Hematopoietic multipotent progenitor cell treated with erythropoietin and hydrocortisone succinate and interleukin-3 and kit ligand, for 8 days (in vitro differentiated cells): ENCODE measurements at places on chromosomes 1 and 21.

GRCh38 chr1:59116920-59117542 is 179.9 kb upstream of the FGGY start:
- DNase-seq, result no peak

DNA sequence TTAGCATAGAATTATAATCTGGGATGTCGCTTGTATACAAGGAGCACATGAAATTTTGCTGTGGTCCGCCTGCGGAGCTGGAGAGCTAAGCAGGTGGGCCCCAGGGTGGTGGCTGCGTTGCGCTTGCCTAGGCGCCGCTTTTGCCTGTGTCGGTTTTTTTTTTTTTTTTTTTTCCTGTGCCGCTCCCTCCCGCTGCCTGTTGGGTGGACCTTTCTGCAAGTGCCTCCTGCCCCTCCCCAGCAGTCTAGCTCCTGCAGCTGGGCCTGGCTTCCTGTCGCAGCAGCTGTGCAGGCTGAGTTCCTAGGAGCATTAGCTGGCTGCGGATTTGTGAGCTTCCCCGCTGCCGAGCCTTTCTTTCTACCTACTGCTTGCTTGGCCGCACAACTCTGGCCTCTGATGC is 20.6 kb downstream of the PYHIN1 start:
- no peak for DNase-seq

- no peak for DNase-seq
Observed at GRCh38 chr1:163035446-163036249, 33.5 kb upstream of the RGS4 start.

- no peak for DNase-seq
Observed at GRCh38 chr21:26844258-26845065, 747 bp downstream of the ADAMTS1 start.

DNA sequence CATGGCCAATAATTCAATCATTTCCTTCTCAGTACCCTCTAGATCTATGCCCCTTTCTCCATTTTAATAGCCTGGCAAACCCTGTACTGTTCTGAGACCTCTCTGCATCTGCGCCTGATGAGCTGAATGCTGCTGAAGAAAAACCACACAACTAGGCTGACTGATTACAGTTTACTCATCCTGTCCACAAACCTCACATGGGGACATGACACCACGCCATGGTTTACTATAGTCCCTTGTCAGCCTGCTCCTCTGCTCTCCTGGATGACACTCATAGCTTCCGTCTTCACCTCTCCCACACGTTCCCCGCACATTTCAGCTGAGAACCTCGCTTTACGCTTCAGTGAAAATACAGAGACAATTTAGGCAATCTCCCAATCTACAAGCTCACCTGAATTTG is 59.7 kb downstream of the DESI2 start:
- DNase-seq, result no peak

- DNase-seq, result no peak
Observed at GRCh38 chr1:84803604-84804003, 89.4 kb downstream of the LPAR3 start.

- no peak for DNase-seq
Observed at GRCh38 chr1:31787261-31787660, 23.1 kb upstream of the ADGRB2 start.

- no peak for DNase-seq
Observed at GRCh38 chr1:5728663-5729355, 263.4 kb downstream of the NPHP4 start.

- peak; percentile 27 for DNase-seq
Observed at GRCh38 chr1:94926126-94926914, 590 bp downstream of the CNN3 start.

GRCh38 chr1:42753070-42753469 is 13.0 kb upstream of the CLDN19 start:
- DNase-seq, result no peak

DNA sequence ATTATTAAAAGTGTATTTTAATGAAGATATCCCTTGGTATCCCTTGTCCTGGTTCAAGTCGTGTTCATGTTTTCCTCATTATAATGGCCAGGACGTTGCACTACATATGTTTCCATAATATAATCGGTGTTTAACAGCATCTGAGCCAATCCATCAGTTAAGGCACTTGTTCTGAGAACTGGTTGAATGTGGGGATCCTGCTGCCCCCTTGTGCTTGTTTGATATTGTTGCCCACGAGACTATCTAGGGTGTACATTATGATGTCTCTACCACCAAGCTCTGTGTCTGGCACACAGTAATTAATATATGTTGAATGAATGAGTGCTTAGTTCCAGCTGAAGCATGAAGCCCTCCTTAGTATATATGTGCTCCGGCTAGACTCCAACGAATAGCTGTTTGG is 193.0 kb downstream of the CACNA1E start:
- DNase-seq, result peak; percentile 47

DNA sequence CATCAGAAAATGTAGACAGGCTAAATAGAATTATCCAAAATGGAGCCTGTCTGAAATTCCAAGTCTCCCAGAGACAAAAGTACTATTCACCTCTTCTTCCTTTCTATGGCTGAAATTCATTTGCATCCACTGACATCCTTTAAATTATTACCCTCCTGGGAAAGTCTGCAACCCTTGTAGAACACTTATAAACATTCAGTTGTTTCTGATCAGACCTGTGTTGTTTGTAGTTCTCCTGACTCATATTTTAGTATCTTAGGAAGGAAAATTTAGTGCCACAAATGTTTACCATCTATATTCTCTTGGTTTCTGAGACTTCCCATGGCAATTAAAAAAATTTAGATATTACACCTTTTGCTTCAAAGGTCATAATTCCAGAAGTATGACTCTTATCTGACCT is 69.6 kb upstream of the C1orf105 start:
- DNase-seq, result no peak

DNA sequence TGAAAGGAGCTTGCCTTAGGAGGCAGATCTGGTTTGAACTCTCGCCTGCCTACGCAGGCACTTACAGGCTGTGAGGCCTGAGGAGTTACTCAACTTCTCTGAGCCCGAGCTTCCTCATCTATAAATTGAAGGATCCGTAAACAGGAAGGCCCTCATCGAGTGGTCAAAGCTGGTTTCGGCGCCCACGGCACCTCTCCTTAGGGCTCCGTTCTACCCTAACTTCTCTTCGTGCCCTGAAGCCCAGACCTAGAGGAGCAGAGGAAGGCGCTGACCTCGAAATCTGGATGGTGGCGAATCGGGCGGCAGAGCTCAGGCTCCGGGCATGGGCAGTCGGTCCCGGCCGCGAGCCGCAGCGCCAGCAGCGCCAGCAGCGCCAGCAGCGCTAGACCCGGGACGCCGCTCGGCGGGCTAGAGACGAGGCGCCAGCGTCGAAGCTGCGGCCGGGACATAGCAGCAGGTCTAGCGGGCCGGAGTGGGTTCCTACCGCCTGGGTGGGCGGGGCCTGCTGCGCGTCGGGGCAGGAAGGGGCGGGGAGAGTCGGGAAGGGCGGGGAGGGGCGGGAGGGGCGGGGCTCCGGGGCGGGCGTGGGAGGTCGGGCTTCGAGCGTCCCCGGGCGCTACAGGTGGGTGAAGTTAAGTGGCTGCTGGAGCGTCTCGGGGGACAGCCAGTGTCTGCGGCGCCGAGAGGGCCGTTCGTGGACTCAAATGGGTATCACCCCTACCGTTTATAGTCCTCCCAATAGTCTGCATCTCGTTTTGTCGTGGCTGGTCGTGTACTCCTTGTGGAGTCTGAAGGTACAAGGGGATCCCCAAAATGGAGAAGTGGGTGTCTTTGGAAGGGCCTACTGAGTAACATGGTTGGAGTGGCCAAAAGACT is at the start of gene CTBS:
Gene CTBS, minus strand, starts transcription at position 474 of the 876 bp plus-strand sequence. Its CDS starts 25 bp downstream, at position 449.
- peak; percentile 82 for DNase-seq

GRCh38 chr1:165845992-165846748 is 18.8 kb downstream of the UCK2 start:
- peak; percentile 60 for DNase-seq

DNA sequence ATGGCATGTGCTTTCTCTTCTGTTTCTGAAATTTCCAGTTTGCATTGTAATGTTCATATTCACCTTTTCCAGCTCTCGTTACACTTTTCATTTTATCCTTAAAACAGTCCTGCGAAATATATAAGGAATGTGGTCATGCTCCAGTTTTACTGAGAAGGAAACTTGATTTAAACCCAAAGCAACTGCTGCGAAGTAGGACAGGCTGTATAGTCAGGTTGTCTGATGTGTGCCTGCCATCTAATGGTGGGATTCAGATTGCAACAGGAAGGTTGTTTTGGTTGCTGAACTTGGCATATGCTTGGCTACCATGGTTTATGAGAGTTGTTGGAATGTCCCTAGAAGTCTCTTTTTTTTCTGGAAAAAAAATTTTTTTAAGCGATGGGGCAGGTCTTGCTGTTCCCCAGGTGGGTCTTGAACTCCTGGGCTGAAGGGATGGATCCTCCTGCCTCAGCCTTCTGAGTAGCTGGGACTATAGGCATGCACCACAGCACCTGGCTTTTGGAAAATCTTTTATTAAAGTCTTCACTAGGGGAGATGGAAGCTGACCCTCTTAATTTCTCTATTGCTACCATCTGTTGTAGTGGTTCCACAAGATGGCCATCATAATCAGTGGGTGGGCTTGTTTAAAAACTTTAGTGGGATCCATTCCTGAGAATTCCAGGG is 86.9 kb downstream of the UCK2 start:
- DNase-seq, result peak; percentile 82

GRCh38 chr1:181001091-181001780 is 21.4 kb downstream of the STX6 start:
- DNase-seq, result no peak

DNA sequence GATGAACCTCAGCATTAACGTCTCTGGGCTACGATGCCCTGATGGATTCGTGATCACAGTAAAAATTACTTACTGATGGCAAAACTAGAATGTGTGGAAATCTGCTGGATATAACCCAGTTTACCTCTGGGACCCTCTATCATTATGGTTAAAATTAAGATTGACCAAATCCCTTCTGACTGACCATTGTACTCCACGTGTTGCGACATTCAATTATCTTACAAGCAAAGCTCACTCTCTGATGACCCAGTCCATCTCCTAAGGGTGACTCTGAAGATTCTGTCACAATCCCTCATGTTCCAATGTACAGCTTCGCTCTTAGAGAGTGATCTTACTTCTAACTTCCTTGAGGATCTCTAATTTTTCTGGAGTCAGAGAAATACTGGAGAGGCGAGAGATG is 288.5 kb upstream of the RUNX1 start:
- DNase-seq, result no peak

DNA sequence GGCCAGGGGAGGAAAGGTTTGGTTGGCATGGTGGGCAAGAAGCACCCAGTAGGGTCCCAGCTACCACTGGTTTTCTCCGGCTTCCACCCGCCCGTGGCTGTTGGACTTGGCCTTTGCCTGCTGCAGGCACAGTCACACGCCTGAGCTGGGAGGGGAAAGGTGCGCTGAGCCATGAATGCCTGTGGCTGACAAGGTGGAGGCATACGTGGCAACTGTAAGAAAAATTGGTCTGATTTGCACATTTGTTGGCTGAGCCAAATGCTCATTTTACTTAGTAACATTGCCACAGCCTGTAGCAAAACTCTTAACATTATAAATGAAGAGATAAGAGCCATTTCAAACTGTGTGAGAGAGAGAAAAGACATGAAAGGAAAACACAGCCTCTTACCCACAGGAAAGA is 191.6 kb downstream of the PTPRC start:
- DNase-seq, result no peak

- no peak for DNase-seq
Observed at GRCh38 chr1:53062708-53063591, 937 bp downstream of the PODN start.

GRCh38 chr1:22362626-22363402 is 88.8 kb upstream of the ZBTB40 start:
- DNase-seq, result peak; percentile 13

DNA sequence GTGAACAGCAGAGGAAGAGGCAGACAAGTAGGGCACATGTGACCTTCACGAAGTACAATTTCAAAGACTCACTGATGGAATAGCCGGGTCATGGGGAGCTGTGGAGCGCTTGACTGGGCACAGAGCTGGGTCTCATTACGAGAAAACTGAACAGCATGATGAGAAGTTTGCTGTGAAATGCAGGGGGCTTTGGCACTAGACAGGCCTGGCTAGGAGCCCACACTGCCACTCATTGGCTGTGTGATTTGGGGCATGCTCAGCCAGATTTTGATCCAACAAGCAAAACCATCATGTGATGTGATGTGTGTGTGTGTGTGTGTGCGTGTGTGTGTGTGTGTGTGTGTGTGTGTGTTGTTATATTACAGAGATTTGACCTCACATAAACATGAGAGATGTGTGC is 4.9 kb upstream of the IFNGR2 start:
- no peak for DNase-seq

- DNase-seq, result no peak
Observed at GRCh38 chr21:17359781-17360180, 153.1 kb upstream of the CXADR start.

- no peak for DNase-seq
Observed at GRCh38 chr21:21246007-21246406, 247.8 kb downstream of the NCAM2 start.

- DNase-seq, result no peak
Observed at GRCh38 chr21:35288238-35288637, 239.1 kb upstream of the RUNX1 start.

DNA sequence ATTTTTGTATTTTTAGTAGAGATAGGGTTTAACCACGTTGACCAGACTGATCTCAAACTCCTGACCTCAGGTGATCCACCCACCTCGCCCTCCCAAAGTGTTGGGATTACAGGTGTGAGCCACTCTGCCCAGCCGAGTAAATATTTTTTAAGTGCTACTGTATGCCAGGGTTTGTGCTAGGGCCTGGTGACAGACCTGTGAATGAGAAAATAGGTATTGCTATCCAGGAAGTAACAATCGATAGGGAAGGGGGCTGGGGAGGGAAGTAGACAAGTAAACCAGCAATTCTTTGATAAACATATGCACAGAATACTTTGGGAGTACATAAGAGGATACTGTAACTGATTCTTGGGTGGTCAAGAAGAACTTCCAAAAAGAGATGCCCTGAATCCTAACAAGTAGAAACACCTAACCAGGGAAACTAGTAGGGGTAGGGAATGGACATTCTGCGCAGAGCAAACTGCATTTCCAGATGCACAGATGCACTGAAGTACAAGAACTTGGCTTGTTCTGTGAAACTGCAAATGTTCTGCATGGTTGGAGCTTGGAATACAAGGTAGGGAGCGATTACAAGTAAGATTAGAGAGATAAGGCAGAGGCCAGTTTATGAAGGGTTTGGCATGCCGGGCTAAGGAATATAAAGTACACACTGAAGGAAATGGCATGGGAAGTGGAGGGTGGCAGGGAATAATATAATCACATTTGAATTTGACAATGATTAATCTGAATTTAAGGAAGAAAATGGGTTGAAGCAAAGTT is 19.0 kb upstream of the DOCK7 start:
- DNase-seq, result no peak

GRCh38 chr1:57222307-57222706 is 201.6 kb downstream of the DAB1 start:
- no peak for DNase-seq
